ENCODE measurements at places on chromosomes 3 and 15. TPM values are rescaled to one million over a fixed set of nuclear protein-coding genes. Genes with fewer than 3 reads are reported as not detected.

- peaks cover 22% of the 10 kb centered on the region for H3K36me3 ChIP-seq
- DNase-seq = no peak
- H3K27me3 ChIP-seq = no peaks in the 10 kb centered on the region
- H3K4me3 ChIP-seq = no peak overlapping the region
- H3K27ac ChIP-seq = peak overlapping the region; percentile 0
Measured at GRCh38 chr3:47089630-47090029, 74.3 kb downstream of the SETD2 start.

The DZIP1L gene
- 9.7 TPM for total RNA-seq

- peaks cover 5% of the 10 kb centered on the region for H3K36me3 ChIP-seq
- H3K27me3 ChIP-seq = no peaks in the 10 kb centered on the region
- no peak overlapping the region for H3K4me3 ChIP-seq
- peaks cover 5% of the 10 kb centered on the region for H3K4me1 ChIP-seq
- DNase-seq = no peak
- H3K27ac ChIP-seq = no peak overlapping the region
Measured at GRCh38 chr3:172002512-172003078, 36.8 kb upstream of the FNDC3B start.

The CD47 gene
- total RNA-seq = 86.7 TPM

DNA sequence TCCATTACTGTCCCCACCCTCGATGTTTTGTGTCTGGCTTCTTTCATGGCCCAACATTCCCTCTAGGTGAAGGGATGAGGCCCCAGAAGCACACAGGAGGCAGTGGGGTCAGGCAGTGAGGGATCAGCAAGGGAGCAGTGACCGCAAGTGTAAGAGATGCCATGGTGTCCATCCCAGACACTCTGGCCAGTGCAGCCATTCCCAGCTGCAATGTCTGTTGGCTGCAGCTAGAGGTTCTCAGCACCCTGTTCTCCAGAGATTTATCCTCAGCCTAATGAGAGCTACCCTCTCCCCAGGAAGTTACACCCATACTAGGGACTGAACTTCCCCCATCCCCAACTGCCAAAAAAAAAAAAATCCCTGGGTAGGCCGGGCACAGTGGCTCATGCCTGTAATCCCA, 40.2 kb downstream of the TRANK1 start:
- no peak overlapping the region for H3K4me3 ChIP-seq
- DNase-seq = peak; percentile 22
- no peaks in the 10 kb centered on the region for H3K36me3 ChIP-seq
- peaks cover 24% of the 10 kb centered on the region for H3K4me1 ChIP-seq
- H3K27ac ChIP-seq = no peak overlapping the region

DNA sequence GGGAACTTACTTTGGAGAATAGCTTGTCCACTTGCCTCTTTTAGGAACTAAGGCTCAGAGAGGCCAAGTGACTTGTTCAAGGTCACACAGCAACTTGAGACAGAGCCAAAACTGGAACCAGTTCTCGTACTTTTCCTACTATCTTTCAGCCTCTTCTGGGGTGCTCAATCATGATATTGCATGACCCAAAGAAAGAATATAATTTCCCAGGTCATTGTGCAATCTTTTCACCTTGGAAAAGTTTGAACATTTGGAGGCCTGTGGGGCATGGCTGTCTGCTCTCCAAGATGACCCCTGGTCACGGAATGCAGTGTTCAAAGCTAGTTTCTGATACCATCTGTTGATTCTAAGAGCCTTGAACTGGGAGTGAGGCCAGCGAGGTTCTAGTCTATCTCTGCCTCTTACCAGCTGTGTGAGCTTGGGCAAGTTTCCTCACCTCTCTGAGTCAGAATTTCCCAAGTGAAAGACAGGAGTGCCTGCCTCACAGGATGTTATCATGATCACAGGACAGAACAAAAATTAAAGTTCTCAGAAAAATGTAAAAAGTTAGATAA, 89.7 kb downstream of the BDH1 start:
- peak overlapping the region; percentile 85 for H3K27ac ChIP-seq
- H3K4me3 ChIP-seq = peak overlapping the region; percentile 81
- H3K36me3 ChIP-seq = no peaks in the 10 kb centered on the region
- DNase-seq = peak; percentile 71
- peaks cover 2% of the 10 kb centered on the region for H3K27me3 ChIP-seq

GRCh38 chr3:119220198-119220597, 20.5 kb downstream of the B4GALT4 start:
- DNase-seq = no peak
- peaks cover 15% of the 10 kb centered on the region for H3K4me1 ChIP-seq
- H3K27me3 ChIP-seq = no peaks in the 10 kb centered on the region
- no peak overlapping the region for H3K4me3 ChIP-seq
- H3K36me3 ChIP-seq = peaks cover 44% of the 10 kb centered on the region
- H3K27ac ChIP-seq = no peak overlapping the region

The ITIH4 gene
- total RNA-seq = 0.80 TPM

DNA sequence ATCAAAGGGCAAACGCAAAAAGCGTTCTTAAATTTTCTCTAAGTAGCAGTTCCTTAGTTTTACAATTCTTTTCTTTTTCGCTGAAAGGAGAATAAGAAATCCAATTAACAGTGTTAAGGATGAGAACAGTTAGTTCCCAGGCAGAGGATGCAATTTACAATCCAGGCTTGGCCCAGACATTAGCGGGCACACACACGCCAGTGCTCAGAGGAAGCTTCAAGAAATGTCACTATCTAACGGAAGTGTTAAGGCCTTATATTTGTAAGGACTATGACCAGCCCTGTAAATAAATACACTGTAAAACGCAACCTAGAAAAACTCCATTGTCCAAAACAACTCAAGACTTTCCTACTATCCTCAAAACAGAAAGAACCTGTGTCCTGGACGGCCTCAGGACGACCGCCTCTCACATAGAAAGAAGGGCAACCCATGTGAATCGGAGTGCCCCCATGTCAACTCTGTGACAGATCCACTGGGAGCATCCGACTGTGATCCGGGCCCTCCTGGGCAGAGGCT, 1.3 kb downstream of the ACAP2 start:
- peak overlapping the region; percentile 91 for H3K27ac ChIP-seq
- DNase-seq = peak; percentile 39
- no peaks in the 10 kb centered on the region for H3K36me3 ChIP-seq
- peaks cover 37% of the 10 kb centered on the region for H3K4me1 ChIP-seq
- H3K27me3 ChIP-seq = no peaks in the 10 kb centered on the region
- H3K4me3 ChIP-seq = peak overlapping the region; percentile 97

GRCh38 chr3:58261954-58262666, 24.5 kb downstream of the ABHD6 start:
- no peak for DNase-seq
- H3K4me3 ChIP-seq = no peak overlapping the region
- H3K4me1 ChIP-seq = peaks cover 18% of the 10 kb centered on the region
- H3K27ac ChIP-seq = no peak overlapping the region

GRCh38 chr3:6321999-6322398, 538.9 kb upstream of the GRM7 start:
- no peak overlapping the region for H3K4me3 ChIP-seq
- no peaks in the 10 kb centered on the region for H3K27me3 ChIP-seq

GRCh38 chr3:144948711-144949110, 977.1 kb downstream of the DIPK2A start:
- no peak for DNase-seq
- H3K36me3 ChIP-seq = no peaks in the 10 kb centered on the region
- no peaks in the 10 kb centered on the region for H3K27me3 ChIP-seq
- H3K4me3 ChIP-seq = no peak overlapping the region

GRCh38 chr3:17144665-17144993, 259.9 kb downstream of the PLCL2 start:
- peaks cover 7% of the 10 kb centered on the region for H3K4me1 ChIP-seq
- no peak for DNase-seq
- no peak overlapping the region for H3K27ac ChIP-seq
- no peaks in the 10 kb centered on the region for H3K36me3 ChIP-seq

The KNG1 gene
- not detected for total RNA-seq

- DNase-seq = no peak
- H3K27ac ChIP-seq = no peak overlapping the region
- no peaks in the 10 kb centered on the region for H3K36me3 ChIP-seq
- no peak overlapping the region for H3K4me3 ChIP-seq
- peaks cover 9% of the 10 kb centered on the region for H3K27me3 ChIP-seq
Measured at GRCh38 chr3:128942161-128942952, 51.5 kb downstream of the CFAP92 start.

The THAP10 gene
- 4.4 TPM for total RNA-seq

The HYPK gene
- total RNA-seq = 19.7 TPM

DNA sequence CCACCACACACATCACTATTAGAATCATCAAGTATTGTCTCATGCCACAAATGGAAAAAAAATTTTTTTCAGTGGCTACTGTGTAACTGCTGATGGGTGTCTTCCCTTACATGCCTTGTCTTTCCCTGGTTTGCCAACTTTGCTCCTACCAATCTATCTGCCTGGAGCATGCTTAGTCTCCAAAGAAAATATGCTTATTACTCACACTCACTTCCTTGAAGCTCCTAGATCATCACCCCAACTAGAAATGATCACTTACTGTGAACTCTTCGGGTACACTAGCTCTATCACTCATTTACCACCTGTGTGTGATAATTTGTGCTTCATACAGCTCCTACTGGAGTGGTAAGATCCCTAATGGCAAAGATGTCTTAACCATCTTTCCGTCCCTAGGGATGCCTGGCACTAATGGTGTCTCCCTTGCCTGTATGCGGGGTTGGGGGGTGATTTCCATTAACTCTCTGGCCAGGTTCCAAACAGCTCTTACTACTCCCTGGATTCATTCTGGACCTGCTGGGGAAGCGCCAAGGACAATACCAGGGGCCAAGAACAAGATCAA, 799 bp downstream of the VPS33B start:
- H3K27me3 ChIP-seq = no peaks in the 10 kb centered on the region
- peaks cover 39% of the 10 kb centered on the region for H3K4me1 ChIP-seq
- H3K4me3 ChIP-seq = peak overlapping the region; percentile 92
- peak overlapping the region; percentile 69 for H3K27ac ChIP-seq
- H3K36me3 ChIP-seq = peaks cover 4% of the 10 kb centered on the region

The EPHA3 gene
- total RNA-seq = not detected

DNA sequence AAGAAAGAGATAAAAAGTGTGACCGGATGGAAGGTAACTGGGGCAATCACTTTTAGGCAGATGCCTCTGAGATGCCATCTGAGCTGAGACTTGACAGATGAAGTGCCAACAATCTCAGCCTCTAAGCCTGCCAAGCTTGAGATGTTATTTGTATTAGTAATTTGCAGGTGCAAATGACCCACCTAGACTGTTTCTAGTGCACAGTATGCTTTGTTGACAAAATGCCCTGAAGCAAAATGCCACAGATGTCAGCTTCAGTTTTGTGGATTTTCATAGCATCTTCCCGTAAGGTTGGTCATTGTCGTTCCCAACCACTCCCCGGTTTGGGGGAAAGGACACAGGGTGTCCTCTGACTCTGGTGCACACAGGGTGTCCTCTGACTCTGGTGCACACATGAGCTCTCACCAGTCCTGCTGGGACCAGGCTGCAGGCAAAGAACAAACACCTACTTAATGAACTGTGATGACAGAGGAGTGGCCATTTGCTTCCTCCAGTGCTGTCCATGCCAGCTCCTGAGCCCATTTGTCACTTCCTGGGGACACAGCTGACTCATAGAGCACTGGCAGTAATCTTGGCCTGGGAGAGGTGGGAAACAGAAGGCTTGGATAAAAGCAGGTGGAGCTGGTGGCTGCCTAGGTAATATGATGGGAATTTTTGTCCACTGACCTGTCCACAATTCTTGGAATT, 16.7 kb upstream of the PPP1R2 start:
- H3K36me3 ChIP-seq = no peaks in the 10 kb centered on the region
- H3K4me3 ChIP-seq = no peak overlapping the region

GRCh38 chr3:25618028-25618427, 46.7 kb downstream of the TOP2B start:
- no peak overlapping the region for H3K27ac ChIP-seq
- H3K36me3 ChIP-seq = peaks cover 13% of the 10 kb centered on the region
- DNase-seq = no peak
- H3K27me3 ChIP-seq = no peaks in the 10 kb centered on the region
- peaks cover 12% of the 10 kb centered on the region for H3K4me1 ChIP-seq

- no peaks in the 10 kb centered on the region for H3K27me3 ChIP-seq
- H3K36me3 ChIP-seq = no peaks in the 10 kb centered on the region
- DNase-seq = no peak
- H3K27ac ChIP-seq = no peak overlapping the region
Measured at GRCh38 chr3:193446965-193447602, 68.5 kb upstream of the ATP13A5 start.

The FBXW12 gene
- not detected for total RNA-seq

- peaks cover 6% of the 10 kb centered on the region for H3K36me3 ChIP-seq
- no peak overlapping the region for H3K27ac ChIP-seq
- no peak for DNase-seq
- no peak overlapping the region for H3K4me3 ChIP-seq
- H3K4me1 ChIP-seq = peaks cover 37% of the 10 kb centered on the region
- no peaks in the 10 kb centered on the region for H3K27me3 ChIP-seq
Measured at GRCh38 chr15:80090879-80091503, 31.5 kb downstream of the ZFAND6 start.

The TMEM207 gene
- not detected for total RNA-seq

The DIPK2A gene
- 9.5 TPM for total RNA-seq

DNA sequence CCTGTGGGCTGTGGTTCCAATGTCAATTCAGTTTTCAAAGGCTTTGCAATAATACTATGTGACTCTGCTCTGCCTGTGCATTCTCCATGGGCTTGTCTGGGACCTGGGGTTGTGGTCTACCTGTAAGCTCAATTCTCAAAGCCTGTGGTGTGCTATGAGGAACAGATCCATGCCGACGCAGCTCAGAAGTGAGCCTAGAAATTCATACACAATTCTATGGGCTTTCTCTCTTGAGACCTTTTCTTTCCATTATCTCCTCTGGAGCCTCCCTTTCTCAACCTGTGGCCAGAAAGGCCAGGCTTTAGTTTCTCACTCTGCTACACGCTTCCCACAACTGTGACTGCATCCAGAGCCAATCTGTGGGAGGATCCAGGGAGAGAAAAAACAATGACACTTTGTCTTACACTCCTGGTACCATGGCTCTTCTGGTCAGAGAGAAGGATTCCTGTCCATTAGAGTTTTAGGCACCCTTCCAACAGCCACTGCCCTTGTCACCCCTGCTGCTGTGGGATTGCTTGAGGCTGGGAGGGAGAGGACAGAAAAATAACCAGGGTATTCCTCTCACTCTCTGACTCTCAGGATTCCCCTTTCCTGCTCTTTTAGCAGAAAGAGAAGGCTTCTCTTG, 34.1 kb upstream of the KLF13 start:
- H3K27me3 ChIP-seq = peaks cover 46% of the 10 kb centered on the region
- DNase-seq = no peak
- no peak overlapping the region for H3K27ac ChIP-seq
- no peaks in the 10 kb centered on the region for H3K4me1 ChIP-seq
- no peak overlapping the region for H3K4me3 ChIP-seq
- H3K36me3 ChIP-seq = no peaks in the 10 kb centered on the region

The CCR2 gene
- not detected for total RNA-seq

GRCh38 chr3:68467465-68467864, 464.9 kb downstream of the TAFA4 start:
- H3K36me3 ChIP-seq = no peaks in the 10 kb centered on the region
- no peaks in the 10 kb centered on the region for H3K4me1 ChIP-seq
- H3K27ac ChIP-seq = no peak overlapping the region
- H3K4me3 ChIP-seq = no peak overlapping the region
- DNase-seq = no peak

The HHATL gene
- total RNA-seq = not detected

The ARL14 gene
- 0.14 TPM for total RNA-seq

GRCh38 chr3:65545429-65545828, 493.3 kb downstream of the MAGI1 start:
- peaks cover 3% of the 10 kb centered on the region for H3K27me3 ChIP-seq
- H3K27ac ChIP-seq = peak overlapping the region; percentile 14
- peaks cover 28% of the 10 kb centered on the region for H3K4me1 ChIP-seq
- peak; percentile 50 for DNase-seq
- H3K4me3 ChIP-seq = no peak overlapping the region

All from HFFc6 (cell line).